ENCODE measurements at places on chromosomes 4 and X.

DNA sequence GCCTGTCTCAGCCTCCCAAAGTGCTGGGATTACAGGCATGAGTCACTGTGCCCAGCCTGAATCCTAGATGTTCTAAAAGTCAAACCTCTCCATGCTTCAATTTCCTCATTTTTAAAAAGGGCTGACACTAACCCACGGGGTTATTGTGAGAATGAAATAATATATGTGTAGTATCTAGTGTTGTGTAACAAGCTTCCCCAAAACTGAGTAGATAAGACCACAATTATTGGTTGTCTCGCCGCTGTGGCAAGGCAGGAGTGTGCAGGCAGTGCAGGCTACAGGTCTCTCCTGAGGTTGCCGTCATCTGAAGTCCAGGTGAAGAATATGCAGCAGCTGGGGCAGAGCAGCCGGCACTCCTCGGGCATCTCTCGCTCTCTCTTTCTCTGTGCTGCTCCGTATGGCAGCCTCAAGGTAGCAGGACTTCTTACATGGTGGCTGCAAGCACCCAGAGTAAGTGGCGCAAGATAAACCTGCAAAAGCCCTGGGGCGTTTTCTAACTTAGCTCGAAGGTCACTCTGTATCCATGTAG, 30.9 kb downstream of the RAB33B start:
- DNase-seq, result no peak

GRCh38 chrX:100831219-100831946, 11.2 kb downstream of the CSTF2 start:
- no peak for DNase-seq

GRCh38 chrX:13827298-13828090, 10.6 kb upstream of the GPM6B start:
- DNase-seq, result no peak

DNA sequence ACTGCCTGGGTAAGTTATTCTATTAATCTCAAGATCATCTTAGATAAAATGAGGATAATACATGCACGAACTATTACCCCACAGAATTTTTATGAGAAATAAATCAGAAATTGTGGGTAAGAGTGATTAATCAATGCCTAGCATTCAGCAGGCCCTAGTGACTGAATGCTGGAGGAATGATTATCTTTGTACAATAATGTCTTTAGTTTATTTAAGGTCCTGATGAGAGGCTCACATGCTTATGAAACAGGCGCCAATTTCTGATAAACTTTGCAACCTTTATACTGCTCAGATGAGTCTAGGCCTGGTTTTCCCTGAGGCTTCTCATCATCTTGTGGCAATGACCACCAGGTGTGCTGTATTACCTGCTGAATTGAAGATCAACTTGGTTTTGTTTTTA, 27.8 kb upstream of the BMP2K start:
- DNase-seq, result no peak

DNA sequence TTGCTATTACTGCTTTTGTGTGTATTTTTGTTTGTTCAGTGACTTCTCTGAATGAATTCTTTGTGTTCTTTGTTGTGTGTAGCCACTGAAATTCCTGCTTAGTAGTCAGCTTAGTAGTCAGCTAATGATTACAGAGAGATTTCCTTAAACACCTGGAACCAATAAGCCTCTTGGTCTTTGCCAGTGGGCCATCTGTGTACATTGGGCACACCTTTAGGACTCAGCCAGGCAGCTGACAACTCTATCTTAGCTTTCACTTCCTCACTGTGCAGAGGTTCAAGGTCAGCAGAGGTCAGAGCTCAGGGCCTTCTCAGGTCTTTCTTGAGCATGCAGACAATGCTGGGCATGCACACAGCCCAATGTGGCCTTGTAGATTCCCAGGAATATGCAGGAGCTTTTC, 59.3 kb downstream of the RWDD4 start:
- no peak for DNase-seq

GRCh38 chr4:121814756-121815155, 8.9 kb downstream of the CCNA2 start:
- no peak for DNase-seq

GRCh38 chr4:57103051-57103450, 7.1 kb downstream of the IGFBP7 start:
- no peak for DNase-seq

- no peak for DNase-seq
These were observed 85.9 kb upstream of the PAQR3 start for GRCh38 chr4:79025170-79025569.

DNA sequence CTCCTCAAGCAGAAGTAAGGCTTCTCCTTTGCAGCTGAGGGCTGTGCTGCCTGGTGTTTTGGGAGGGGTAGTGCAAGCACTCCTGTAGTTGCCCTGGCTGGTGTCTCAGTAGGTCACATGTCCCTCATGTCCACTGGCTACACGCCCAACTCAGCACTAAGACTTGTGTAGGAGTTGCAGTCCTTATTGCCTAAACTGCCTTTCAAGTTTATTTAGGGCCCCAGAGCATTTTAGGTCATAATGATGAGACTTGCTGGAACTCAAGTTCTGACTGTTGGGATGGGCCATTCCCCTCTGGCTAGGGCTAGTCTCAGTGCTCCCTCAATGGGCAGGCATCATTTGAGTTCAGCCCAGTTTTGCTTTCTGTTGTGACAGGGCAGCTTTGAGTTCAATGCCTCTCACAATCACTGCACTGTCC, 44.1 kb downstream of the PPM1K start:
- no peak for DNase-seq

GRCh38 chrX:22124098-22124497, 92.0 kb downstream of the PHEX start:
- DNase-seq, result no peak

- DNase-seq, result no peak
These were observed 562.1 kb downstream of the TMA16 start for GRCh38 chr4:164056426-164057142.

- DNase-seq, result no peak
These were observed 230.9 kb downstream of the SOWAHB start for GRCh38 chr4:76666944-76667532.

- DNase-seq, result no peak
These were observed at the start of gene CD40LG for GRCh38 chrX:136647677-136648360. TSS of gene CD40LG (plus strand) at chrX:136648158. CDS start at chrX:136648249, 91 bp downstream.

DNA sequence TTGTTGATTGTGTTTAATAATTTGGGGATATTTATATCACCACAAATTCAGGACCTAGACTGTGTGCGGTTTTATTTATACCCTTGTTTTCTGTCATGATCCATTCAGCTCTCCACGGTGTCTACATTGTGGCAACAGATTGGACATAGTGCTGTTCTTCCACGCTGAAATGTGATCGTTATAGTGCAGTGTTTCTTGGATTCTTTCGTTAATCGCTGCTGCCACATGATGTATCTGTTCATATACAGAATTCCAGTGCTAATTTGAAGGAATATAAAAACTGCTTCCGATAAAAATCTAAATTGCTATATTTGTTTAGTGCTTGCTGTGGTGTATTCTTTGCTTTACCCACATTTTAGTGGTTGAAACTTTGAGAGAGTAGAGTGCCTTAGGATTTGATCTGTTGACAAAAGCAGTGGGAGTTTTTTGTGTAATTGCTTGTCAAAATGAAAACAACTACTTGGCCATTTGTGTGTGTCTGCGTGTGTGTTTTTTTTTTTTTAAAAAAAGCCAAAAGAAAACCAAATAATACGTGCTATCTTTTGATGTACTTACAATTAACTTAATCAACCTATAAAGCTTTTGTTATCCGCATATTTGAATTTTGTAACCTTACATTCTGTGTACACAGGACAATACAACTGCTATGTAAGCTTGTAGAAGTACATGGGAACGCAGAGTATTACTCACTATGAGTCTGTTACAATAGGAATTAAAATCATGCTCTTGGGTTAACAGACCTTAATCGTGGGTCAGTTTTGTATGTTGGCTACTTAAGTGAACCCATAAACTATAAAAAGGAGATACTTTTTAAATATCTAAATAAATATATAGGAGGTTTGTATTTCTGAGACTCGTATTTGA, 353.3 kb downstream of the ARHGAP24 start:
- no peak for DNase-seq

GRCh38 chr4:146271466-146271865, 57.1 kb downstream of the REELD1 start:
- no peak for DNase-seq

- DNase-seq, result no peak
These were observed 96.4 kb downstream of the ANAPC10 start for GRCh38 chr4:145001635-145002034.

DNA sequence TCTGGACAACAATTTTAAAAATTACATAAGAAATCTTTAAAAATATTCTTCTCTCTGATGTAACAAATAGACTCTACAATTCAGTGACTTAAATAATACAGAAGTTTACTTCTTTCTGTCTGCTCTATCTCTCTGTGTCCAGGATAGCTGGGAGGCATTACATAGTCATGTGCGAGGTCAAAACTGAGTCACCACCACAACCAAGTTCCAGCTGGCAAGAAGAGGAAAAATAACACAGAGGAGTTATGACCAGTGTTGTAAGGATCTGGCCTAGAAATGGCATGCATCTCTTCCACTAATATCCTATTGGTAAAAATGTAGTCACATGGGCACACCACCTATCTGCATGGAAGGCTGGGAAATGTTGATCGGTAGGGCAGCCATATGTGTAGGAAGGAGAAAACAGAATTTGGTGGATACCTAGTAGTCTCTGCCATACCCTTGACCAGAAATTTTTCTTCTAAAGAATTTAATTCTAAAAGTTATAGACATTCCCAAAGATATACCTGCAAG, 39.4 kb upstream of the WDFY3 start:
- no peak for DNase-seq

DNA sequence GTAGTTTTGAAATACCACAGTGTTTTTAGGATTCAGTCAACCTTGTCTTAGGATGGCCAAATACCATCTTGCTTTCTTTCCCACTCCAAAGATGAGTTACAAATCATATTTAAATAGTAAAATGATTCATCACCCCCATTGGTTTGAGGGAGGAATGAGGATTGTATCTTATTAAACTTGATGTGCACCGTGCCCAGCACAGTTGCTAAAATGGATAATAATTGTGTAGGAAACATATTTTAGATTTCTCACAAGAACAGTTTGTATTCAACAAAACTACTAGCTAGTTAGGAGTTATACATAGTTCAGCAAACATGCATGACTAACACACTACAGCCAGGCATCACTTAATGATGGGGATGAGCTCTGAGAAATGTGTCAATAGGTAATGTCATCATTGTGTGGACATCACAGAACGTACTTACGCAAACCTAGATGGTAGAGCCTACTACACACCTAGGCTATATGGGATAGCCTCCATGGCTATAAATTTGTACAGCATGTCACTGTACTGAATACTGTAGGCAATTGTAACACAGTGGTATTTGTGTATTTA, 245.4 kb downstream of the FBXW7 start:
- DNase-seq, result no peak

DNA sequence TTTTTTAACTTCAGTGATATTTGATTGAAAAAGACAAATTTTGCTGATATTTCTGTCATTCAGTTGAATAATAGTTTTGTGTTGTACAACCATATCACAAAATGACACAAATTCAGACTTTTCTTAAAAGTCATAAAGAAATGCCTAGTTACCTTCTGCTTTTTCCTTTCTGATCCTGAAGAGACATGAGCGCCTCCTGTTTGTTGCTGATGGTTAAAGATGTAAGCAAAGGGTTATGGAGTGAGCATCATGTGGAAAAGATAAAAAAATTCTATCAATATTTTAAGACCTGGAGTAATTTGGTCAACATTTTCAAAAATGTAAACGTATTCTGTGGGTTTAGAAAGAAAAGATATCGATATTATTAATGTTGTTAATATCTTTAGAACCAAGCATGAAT, 669.9 kb upstream of the NR3C2 start:
- DNase-seq, result no peak

DNA sequence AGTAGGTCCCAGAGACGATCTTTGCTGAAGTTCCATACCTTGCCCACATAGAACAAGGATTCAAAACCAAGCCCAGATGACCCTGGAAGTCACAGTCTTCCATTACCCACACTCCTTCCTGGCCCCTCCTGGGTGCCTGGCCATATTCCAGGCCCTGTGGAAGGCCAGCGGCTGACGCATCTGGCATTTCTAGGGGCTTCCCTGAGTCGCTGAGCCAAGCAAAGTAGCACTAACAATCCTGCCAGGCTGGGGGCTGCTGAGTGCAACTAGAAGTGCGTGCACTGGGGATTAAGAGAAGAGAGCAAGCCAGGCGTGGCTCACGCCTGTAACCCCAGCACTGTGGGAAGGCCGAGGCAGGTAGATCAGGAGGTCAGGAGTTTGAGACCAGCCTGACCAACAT, 175.2 kb upstream of the CPEB2 start:
- DNase-seq, result no peak

GRCh38 chr4:122663814-122664610, 43.1 kb upstream of the IL21 start:
- no peak for DNase-seq

- no peak for DNase-seq
These were observed 58.6 kb upstream of the PAGE5 start for GRCh38 chrX:55161581-55161980.

DNA sequence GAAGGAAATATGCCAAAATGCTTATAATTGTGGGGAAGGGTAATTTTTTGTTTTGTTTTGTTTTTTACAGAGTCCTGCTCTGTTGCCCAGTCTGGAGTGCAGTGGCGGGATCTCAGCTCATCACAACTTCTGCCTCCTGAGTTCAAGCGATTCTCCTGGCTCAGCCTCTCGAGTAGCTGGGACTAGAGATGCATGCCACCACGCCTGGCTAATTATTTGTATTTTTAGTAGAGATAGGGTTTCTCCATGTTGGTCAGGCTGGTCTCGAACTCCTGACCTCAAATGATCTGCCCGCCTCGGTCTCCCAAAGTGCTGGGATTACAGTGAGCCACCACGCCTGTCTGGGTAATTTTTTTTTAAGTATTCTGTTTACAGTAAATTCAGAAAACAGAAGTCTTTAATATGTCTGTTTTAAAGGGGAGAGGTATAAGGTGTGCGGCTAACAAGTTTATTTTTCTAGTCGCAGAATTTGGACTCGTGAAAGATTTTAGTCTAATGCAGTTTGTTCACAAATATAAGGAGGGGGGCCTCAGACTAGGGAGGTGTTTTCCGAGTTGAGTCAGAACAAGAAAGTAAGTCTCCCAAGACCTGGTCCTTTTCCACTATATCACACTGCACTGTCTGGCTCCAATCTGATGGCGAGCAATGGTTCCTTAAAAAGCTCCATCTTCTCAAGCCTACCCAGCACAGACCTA, 1.5 kb downstream of the ACSL1 start:
- DNase-seq, result peak; percentile 14

GRCh38 chr4:41882625-41883347, 52.4 kb upstream of the TMEM33 start:
- peak; percentile 50 for DNase-seq

GRCh38 chr4:110633358-110634341, 10.8 kb upstream of the PITX2 start:
- DNase-seq, result no peak

DNA sequence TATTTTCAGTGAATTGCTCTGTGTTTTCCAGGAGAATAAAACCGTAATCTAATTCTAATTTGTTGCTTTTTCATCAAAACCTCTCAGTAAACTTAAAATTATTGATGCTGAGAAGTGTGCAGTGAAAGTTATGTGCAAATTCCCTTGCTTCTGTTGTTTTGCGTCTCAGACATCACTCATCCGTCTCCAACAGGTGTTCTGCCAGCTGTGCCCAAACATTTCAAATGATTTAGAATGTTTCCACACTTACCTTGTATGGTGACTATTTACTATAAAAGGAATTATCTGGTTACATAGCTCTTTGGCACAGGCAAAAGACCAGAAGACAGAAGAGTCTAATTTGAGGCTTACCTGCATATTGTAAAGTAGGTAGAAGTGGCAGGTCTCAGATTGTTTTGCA, 184.0 kb downstream of the BMPR1B start:
- no peak for DNase-seq
